ENCODE measurements at places on chromosomes 16 and 17.

- DNase-seq, result no peak
Measured at GRCh38 chr17:33260638-33261037, 32.5 kb downstream of the ASIC2 start.

- no peak for DNase-seq
Measured at GRCh38 chr17:75270966-75271232, at the start of gene MIF4GD. Gene MIF4GD (minus strand): TSS chr17:75271231. CDS start chr17:75270195, 1,036 bp downstream.

- no peak for DNase-seq
Measured at GRCh38 chr16:10708969-10709368, 14.2 kb upstream of the TEKT5 start.

DNA sequence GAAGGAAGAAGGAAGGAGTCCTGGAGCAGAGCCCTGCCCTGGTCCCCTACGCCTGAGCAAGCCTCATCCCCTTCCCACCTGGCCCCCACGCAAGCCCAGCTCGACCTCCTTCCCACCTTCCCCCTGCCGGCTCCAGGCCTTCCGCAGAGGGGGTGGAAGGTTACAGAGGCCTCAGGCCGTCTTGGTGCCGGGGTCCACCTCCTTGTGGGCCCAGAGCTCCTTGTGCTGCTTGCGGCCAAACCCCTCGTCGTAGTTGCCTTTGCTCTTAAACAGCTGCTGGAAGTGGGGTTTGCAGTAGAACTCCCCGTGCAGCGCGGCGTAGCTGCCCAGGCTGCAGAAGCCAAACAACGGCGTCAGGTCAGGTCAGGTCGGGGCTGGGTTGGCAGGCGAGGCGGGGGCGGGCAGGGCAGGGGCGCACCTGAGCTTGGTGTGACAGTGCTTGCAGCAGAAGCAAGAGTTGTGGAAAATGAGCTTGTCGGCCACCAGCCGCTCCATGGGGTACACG lies 1.5 kb downstream of the LIMD2 start:
- no peak for DNase-seq

DNA sequence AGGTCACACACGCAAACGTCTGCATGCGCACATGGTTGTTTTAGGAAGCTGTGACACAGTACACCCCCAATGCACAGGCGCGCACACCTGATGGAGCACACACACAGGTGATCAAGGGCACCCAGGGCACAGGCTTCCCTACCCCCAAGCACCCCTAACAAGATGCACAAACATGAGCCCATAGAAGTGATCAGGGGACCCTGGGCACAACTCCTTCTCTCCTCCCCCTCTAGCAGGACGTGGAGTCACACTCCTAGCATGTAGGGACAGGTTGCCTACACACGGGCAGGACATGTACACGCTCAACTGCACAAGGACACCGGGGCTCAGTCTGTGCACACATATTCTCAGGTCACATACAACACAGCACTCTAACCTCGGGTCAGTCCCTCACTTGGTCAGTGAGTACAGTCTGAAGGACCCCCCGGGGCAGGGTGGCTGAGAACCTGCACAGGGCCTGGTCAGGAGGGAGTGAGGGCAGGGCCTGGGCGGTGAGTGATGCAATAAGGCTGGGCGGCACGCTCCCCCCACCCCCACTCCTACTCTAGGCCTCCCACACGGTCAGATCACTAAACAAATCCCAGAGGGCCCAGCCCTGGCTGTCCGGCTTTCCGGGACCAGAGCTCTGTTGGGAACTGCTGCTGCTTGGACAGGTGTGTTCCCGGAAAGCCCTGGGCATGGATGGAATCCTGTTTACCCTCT lies 751 bp upstream of the DOC2B start:
- DNase-seq, result no peak

DNA sequence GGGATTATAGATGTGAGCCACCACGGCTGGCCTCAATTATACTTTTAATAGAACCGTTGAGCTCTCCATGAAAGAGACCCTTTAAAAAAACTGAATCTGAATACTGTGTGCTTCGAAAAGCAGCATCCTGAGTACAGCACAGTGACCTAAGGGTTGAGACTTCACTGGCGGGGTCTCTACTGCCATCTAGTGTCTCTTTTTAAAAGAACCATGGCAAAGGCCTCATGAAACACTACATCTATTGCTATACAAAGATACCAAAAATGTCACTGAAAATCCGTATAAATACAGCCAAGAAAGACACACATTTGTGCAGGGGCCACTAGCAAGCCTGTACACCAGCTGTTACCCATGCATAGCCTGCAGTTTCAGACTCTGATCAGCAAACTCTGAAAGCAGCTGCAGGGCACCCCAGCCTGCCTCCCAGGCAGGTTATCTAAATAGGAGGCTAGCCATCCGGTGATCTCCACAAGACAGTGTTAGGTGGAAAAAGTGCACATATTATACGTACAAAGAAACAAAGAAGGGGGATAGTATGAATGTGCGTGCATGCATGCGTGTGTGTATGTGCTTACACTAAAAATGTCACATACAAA lies 35.3 kb downstream of the NPLOC4 start:
- DNase-seq, result peak; percentile 61

- DNase-seq, result no peak
Measured at GRCh38 chr17:44466339-44466738, 36.9 kb downstream of the GPATCH8 start.

DNA sequence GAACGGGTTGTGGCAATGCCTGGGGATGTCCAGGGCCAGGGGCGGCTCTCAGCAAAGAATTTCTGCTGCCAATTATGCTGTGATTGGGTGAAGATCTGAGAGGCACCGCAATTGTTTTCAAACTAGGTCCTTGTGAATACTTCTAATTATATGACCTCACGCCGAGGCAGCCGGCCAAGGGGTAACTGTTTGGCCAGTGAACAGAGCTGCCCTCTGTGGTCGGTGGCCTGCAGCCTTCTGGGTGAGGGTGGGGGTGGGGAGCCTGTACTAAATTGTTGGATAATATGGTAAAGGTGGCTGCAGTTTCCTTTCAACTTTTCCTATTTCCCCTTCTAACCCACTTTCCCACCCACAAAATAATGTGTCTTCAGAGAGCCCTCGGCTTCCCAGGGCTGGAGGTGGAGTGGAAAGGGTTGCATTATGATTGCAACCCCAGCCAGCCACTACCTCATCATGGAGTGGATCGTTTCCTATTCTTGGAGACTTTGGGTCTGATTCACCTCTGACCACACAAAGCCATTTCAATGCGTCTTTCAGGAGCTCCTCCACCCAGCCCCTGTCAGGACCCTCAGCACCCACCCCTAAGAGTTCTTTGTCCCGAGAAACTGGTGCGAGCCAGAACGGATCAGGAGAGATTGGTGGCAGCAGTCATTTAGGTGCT lies 2.0 kb upstream of the DNAI2 start:
- DNase-seq, result peak; percentile 94

DNA sequence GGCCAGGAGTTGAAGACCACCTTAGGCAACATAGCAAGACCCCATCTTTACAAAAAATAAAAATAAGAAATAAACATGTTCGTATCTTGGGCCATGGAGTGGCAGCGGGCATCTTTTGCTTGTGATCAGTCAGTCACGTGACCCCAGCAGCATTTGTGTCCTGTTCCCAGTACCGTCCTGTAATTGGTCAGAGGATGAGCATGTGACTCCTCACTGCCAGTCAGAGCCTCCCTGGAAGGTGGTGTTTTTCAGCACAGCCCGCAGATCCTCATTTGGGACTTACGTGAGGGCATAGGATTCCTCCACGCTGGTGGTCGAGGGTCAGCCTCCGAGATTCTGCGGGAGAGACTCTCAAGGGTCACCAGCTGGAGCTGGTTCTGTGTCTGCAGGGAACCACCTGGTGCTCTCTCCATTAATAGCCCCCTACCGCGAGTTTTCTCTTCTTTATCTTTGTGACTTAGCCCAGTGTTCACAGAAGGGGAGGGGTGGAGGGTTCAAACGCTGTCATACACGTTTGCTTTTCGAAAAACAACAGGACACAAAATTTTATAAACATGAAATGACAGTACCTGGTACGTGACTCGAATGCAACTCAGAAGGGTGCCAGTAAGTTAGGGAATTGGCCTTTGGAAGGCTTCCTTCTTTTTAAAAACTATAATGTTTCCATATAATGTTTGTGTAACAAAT lies 17.2 kb downstream of the MRC2 start:
- peak; percentile 67 for DNase-seq

All from globus pallidus (tissue), 1 donor.